ENCODE measurements at places on chromosomes 12 and 14.

DNA sequence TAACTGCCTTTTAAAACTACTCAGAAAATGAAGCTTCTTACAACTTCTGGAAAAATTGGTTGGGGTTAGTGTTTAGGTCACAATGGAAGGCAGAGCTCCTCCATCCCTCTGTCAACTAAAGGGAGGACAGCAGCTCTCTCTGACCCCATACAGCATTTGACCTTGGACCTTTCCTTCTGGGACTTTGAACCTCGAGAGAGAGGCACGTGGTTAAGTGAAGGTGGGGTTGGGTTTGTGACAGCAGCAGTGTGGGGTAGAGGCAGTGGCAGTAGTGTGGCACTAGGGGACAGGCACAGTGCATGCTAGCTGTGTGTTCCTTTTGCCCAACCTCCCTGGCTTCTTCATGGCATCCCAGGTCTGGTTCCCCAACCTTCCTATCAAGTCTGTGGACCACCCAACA, 9.4 kb upstream of the C12orf75 start:
- no peak for DNase-seq

DNA sequence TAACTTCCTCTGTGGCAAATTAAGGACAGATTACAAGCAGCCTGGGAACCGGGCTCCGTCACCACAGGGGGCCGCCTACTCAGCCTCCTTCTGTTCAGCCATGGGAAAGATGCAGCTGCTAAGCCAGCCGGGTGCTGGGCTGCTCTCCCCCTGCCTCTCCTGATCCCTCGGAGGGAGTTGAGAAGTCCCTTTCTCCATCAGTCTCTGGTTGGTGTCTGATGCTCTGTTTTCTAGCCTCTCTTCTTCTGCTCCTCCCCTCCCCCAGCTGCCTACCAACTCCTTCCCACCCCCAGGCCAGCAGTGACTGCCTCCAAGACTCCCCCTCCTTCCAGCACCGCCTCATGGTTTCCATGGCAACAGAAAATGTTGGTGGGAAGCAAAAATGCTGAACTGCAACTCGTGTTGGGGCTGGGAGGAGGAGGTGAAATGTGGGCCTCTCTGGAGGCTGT, 486.7 kb downstream of the APAF1 start:
- no peak for DNase-seq

- DNase-seq, result no peak
Measured at GRCh38 chr14:91231446-91231845, 13.1 kb downstream of the GPR68 start.

- peak; percentile 15 for DNase-seq
Measured at GRCh38 chr14:91947475-91948184, at the start of gene FBLN5. TSS of gene FBLN5 (minus strand) at chr14:91947694. CDS start at chr14:91947229, 465 bp downstream.

DNA sequence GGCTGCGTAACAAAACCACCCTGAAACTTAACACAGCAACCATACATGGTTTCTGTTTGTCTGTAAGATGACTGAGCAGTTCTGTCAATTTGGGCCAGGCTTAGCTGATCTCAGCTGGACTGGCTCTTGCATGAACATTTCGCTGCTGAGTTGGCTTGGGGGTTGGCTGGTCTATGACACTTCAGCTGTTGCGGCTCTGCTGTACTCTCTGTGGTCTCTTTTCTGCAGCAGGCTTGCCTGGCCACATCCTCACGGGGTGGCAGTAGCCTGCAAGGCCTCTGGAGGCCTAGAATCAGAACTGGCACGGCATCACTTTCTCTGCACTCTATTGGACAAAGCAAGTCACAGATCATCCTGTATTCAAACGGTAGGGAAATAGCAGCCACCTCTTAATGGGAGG, 216.2 kb downstream of the BCL11B start:
- no peak for DNase-seq

DNA sequence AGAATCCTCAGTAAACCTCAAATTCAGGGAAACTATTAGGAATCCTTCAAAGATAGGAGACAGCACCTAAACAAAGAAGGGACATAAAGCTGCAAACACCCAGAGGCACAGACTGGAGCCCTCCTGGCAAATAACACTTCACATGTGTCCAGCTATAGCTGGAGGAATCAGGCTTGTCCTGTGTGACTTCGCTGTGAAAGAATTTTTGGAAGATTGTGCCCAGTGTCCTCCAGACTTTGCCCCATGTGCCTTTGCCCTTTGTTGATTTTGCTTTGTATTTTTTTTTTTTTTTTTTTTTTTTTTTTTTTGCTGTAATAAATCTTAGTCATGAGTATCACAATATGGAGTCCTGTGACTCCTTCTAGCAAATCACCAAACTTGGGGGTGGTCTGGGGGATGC, 136.8 kb downstream of the KCNH5 start:
- DNase-seq, result no peak

DNA sequence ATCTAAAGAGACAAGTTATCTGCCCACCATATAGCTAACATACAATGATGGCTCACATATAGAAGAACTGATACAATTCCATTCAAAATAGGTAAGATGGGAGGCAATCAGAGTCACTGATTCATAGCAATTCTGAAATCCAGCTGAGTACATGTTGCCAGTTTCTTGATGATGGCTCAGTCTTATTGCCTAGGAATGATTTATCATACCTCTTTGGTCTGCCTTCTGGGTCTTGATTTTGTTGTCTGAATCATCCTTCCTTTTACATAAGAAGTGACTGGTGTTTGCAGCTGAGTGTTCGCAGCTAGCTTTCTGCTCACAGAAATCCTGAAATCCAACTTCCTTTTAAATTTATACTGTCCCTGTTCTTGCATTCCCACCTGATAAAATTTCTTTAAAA, 463.2 kb upstream of the MGAT4C start:
- no peak for DNase-seq

DNA sequence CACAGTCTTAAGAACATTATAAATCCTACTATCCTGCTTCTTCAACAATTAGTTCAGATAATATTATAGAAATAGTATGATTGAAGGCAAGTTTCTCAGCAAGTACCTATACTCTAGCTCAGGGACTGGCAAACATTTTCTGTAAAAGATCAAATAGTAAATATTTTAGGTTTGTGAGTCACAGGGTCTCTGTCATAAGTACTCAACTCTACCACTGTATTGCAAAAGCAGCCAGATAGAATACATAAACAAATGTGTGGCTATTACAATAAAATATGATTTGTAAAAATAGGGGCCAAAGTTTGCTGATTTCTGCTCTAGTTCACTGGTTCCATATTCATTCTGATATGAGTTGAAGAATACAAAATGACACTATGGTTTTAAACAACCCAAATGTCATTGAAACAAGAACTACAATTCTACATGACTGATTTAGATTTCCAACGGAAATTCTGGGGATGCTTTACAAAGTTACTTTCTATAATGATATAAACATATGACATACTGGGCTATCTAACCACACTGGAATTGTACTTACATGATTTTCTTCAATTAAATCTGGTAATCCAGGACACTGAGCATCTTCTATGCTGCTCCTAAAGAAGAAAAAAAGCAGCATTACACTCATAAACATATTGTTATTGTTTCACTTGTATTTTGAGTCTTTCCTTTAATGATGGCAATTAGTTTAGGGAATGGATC, 23.2 kb downstream of the LGALS3 start:
- DNase-seq, result no peak

- peak; percentile 67 for DNase-seq
Measured at GRCh38 chr14:106141242-106142220, 615.1 kb downstream of the TMEM121 start.

DNA sequence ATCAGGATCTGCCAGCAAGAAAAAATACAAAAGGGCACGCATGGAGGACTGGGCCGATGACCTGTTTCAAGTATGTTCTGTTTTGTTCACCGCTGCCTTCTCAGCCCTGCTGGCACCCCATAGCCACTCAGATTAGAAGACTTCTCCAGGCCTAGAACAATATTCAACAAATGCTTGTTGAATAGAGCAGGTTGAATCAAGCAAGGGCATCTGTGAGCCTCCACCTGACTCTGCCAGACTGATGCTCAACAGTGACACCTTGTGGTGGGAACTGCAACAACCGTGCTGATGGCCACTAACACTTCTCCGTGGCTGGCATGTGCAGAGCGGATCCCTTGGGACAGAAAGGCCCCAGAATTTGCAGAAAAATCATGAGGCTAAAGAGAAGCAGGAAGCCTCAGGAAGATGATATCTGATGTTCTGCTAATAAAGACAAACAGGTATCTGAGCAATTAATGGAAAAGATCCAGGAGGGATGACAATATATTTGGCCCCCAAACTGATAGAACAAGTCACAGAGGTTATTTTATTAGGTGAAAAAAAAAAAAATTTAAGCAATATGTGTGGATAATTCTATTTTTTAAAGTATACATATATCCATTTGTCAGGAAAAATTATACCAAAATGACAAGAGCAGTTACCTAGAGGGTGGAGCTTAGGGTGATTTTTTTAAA, 114.3 kb downstream of the KSR2 start:
- peak; percentile 31 for DNase-seq

- no peak for DNase-seq
Measured at GRCh38 chr12:104751594-104751993, 206.5 kb downstream of the SLC41A2 start.

- DNase-seq, result no peak
Measured at GRCh38 chr12:49646871-49647654, 23.7 kb downstream of the PRPF40B start.

GRCh38 chr12:57616383-57617101, 5.3 kb downstream of the ARHGEF25 start:
- no peak for DNase-seq

- peak; percentile 1 for DNase-seq
Measured at GRCh38 chr14:64465831-64466554, 694 bp downstream of the AKAP5 start.

Measured in stimulated activated CD4-positive, alpha-beta T cell treated with anti-CD3 and anti-CD28 coated beads, Interleukin-12 subunit alpha, Interleukin-12 subunit beta, amount 100 ng/mL, for 48 hours (primary cell).